Gastrocnemius medialis (tissue), 4 donors: ENCODE measurements at places on chromosomes 7 and 10. TPM values are rescaled to one million over a fixed set of nuclear protein-coding genes. Genes with fewer than 3 reads are reported as not detected.

Gene RARRES2
- 14.3 TPM for total RNA-seq

Gene CYP26A1
- not detected for total RNA-seq

Gene JMJD1C
- total RNA-seq: 22.5 TPM

Gene TUBB8
- total RNA-seq: not detected
